ENCODE measurements at places on chromosomes 7 and 10. TPM values are rescaled to one million over a fixed set of nuclear protein-coding genes. Genes with fewer than 3 reads are reported as not detected.

- no peak overlapping the region for H3K4me3 ChIP-seq
- no peaks in the 10 kb centered on the region for H3K4me1 ChIP-seq
- H3K27me3 ChIP-seq = no peaks in the 10 kb centered on the region
- H3K36me3 ChIP-seq = no peaks in the 10 kb centered on the region
Observed at GRCh38 chr7:28114056-28114455, 66.5 kb downstream of the JAZF1 start.

DNA sequence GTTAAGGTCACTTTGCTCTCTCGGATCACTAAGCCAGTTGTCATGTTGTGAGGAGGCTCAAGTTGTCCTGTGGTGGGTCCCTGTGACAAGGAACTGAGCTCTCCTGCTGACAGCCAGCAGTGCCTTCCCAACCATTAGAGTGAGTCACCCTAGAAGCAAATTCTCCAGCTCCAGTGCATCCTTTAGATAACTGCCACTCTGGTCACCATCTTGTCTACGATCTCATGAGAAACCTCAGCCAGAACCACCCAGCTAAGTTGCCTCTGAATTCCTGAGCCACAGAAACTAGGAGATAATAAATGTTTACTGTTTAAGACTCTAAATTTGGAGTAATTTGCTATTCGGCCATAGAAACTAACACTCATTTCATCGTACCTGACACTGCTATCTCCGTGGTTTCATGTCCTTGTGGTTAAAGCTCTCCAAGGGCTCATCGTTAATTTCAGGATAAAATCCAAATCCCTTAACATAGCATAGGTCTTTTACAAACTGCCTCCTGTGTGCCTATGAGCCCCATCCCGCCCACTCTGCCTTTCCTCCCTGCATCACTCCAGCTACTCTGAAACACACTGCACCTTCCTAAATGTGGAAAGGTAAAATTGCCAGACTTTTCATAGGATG is 56.5 kb upstream of the WIPF3 start:
- no peaks in the 10 kb centered on the region for H3K27me3 ChIP-seq
- H3K4me3 ChIP-seq = no peak overlapping the region
- H3K27ac ChIP-seq = no peak overlapping the region
- DNase-seq = no peak
- H3K4me1 ChIP-seq = no peaks in the 10 kb centered on the region
- H3K36me3 ChIP-seq = no peaks in the 10 kb centered on the region

DNA sequence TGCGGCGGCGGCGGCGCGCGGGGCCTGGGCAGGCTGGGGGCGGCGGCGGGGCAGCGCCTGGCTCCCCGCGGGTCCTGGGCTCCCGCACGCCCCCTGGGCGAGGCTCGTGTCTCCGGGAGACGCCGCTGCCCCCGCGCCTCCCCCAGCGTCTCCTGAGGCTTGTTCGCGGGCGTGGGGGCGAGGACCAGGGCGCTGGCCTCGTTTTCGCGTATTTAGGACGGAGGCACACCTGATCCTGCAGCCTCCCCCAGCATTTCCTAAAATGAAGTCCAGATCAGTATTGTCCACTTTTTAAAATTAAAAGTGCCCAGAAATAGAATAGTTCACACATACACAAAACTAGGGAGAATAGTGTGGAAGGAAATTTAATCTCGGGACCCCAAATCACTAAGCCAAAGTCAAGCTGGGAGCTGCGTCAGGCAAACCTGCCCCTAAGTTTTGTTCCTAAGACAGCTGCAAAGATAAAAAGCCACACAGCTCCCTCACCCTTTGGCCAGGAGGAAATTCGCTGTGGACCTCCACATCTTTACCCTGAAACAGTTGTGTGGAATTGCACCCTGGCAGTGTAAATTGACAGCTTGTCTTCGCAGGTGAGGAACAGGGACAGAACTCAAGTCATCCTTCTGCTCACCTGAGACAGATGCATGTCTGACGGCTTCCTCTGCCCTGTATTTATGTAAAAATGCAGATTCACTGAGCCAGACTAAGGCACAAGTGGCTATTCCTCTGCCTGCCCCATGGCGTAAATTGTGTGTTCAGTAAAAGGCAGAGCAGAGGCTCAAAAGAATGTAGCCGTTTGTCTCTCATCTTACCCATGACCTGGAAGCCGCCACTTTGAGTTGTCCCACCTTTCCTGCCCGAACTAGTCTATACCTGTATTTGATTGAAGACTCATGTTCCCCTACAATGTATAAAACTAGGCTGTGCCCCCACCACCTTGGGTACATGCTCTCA is 740 bp downstream of the GALNT11 start:
- DNase-seq = no peak
- H3K4me1 ChIP-seq = no peaks in the 10 kb centered on the region
- H3K4me3 ChIP-seq = peak overlapping the region; percentile 71
- H3K36me3 ChIP-seq = peaks cover 9% of the 10 kb centered on the region
- peak overlapping the region; percentile 84 for H3K27ac ChIP-seq
- no peaks in the 10 kb centered on the region for H3K27me3 ChIP-seq

- H3K4me3 ChIP-seq = no peak overlapping the region
- no peak overlapping the region for H3K27ac ChIP-seq
- H3K4me1 ChIP-seq = no peaks in the 10 kb centered on the region
- no peaks in the 10 kb centered on the region for H3K27me3 ChIP-seq
- H3K36me3 ChIP-seq = no peaks in the 10 kb centered on the region
- DNase-seq = no peak
Observed at GRCh38 chr7:136688601-136689000, 179.9 kb upstream of the CHRM2 start.

- DNase-seq = no peak
- H3K4me1 ChIP-seq = no peaks in the 10 kb centered on the region
- no peak overlapping the region for H3K4me3 ChIP-seq
- H3K27me3 ChIP-seq = peaks cover 5% of the 10 kb centered on the region
Observed at GRCh38 chr7:150735596-150736358, 1.4 kb upstream of the GIMAP5 start.

GRCh38 chr7:36171503-36171902 is 18.4 kb downstream of the EEPD1 start:
- H3K27me3 ChIP-seq = no peaks in the 10 kb centered on the region
- H3K4me3 ChIP-seq = no peak overlapping the region
- H3K4me1 ChIP-seq = no peaks in the 10 kb centered on the region
- no peak overlapping the region for H3K27ac ChIP-seq
- no peak for DNase-seq

- no peaks in the 10 kb centered on the region for H3K36me3 ChIP-seq
- H3K4me1 ChIP-seq = peaks cover 8% of the 10 kb centered on the region
- no peak overlapping the region for H3K27ac ChIP-seq
- DNase-seq = no peak
Observed at GRCh38 chr10:113626809-113627355, 37.0 kb downstream of the NRAP start.

DNA sequence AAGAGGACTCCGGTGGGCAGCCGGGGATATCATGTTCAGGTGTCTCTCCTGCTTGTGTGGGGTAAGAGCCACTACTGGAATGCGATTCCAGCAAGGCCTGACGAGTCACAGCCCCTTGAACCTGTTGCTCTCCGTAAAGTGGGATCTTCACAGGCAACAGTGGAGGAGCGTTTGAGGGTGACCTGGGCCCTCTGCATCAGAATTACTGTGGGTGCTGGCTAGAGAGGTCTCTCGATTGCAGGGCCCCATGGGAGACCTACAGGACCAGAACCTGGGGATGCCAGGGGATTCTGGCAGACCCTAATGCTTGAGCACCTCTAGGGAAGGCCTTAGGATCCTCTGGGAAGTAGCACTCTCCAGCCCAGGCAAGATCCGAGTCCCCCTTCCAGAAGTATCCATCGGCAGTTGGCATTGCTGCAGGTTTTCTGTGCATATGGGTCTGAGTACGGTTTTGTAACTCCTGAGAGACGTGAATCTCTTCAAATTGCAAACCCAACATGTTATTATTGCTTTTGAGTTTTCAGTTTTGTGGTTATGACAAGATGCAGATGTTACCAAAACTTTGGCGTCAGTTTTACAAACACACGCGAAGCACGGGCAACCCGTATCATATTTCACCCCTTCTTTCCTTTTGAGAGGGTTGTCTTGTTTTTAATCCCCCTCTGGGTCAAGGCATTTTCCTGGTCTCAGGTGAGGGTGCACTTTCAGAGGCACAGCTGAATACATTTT is 4.6 kb downstream of the MGMT start:
- no peak for DNase-seq
- no peak overlapping the region for H3K27ac ChIP-seq
- H3K36me3 ChIP-seq = no peaks in the 10 kb centered on the region
- no peak overlapping the region for H3K4me3 ChIP-seq
- no peaks in the 10 kb centered on the region for H3K27me3 ChIP-seq
- H3K4me1 ChIP-seq = peaks cover 6% of the 10 kb centered on the region

DNA sequence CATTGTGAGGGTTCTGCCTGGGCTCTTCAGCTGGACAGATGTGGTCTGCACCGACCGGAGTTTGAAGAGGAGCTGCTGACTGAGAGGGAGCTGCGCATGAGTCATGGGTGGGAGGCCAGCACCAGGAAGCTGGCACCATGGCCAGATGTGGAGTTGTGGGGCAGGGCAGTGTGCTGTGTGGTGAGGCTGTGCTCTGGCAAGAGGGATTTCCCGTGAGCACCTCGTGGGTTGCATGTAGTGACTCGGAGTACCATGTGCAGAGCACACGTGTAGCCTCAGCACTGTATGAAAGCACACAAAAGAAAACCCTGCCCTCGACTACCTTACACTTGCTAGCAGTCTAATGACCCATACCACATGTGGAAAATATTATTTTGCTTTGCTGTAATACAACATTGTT is 103.4 kb downstream of the WNT2 start:
- no peaks in the 10 kb centered on the region for H3K36me3 ChIP-seq
- no peak overlapping the region for H3K4me3 ChIP-seq
- no peaks in the 10 kb centered on the region for H3K27me3 ChIP-seq
- no peak overlapping the region for H3K27ac ChIP-seq
- no peaks in the 10 kb centered on the region for H3K4me1 ChIP-seq

DNA sequence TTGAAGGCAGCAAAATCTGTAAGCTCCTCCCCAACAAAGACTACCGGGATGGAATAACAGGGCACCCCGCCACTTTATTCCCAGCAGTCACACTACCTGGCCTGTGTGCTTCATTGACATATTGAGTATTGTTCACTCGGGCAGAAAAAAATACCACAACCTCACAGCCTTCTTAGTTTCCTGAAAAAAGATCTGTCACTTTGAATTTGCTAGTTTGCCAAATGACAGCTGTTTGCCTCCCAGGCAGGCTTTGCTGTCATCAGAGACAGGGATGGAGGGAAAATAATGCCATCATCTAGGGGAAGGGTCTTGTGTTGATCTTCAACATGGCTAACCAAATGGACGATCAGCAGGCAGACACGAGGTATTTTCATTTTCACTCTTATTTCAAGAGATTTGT is 26.9 kb downstream of the BMPER start:
- peaks cover 18% of the 10 kb centered on the region for H3K4me1 ChIP-seq
- H3K27me3 ChIP-seq = no peaks in the 10 kb centered on the region
- no peak overlapping the region for H3K27ac ChIP-seq
- no peaks in the 10 kb centered on the region for H3K36me3 ChIP-seq

DNA sequence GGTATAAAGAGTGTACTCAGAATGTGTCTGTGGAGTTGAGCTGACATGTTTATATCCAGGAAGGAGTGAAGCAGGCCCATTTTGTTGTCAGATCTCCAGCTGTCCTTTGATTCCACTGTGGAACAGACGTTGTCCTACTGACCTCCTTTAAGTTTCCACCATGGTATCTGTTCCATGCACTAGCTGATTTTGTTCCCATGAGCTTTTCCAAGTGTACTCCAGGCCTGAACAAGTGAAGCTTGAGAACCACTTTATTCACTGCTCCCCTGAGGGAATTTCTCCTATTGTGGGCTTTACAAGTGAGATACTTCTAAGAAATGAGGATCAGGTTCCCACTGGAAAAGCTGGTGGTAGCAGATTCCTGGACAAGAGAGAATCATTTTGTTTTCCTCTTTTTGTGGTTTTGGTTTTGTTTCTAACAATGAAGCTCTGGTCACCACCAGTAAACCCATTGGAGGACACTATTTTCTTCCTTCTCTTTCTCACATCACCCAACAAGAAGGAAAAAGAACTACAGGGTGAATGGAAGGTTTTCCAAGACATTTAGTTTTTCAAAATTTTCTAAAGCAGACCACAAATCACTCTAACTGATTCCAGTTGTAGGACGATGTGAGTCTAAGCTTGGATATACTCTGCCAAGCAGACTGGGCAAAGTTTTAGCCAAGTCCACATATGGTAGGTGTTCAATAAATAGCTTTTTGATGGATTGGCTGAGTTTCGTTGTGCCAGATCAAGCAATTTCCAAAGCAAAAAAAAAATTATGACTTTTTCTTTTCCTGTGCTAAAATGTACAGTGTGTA is 144.2 kb downstream of the JCAD start:
- no peaks in the 10 kb centered on the region for H3K27me3 ChIP-seq
- no peak overlapping the region for H3K27ac ChIP-seq
- no peaks in the 10 kb centered on the region for H3K4me1 ChIP-seq
- no peaks in the 10 kb centered on the region for H3K36me3 ChIP-seq
- no peak for DNase-seq

GRCh38 chr10:91603931-91604331 is 28.9 kb downstream of the PPP1R3C start:
- no peak overlapping the region for H3K4me3 ChIP-seq
- no peak for DNase-seq
- no peaks in the 10 kb centered on the region for H3K36me3 ChIP-seq
- no peaks in the 10 kb centered on the region for H3K27me3 ChIP-seq
- peaks cover 11% of the 10 kb centered on the region for H3K4me1 ChIP-seq
- H3K27ac ChIP-seq = no peak overlapping the region

GRCh38 chr7:33325754-33326484 is 196.6 kb downstream of the BBS9 start:
- H3K4me3 ChIP-seq = no peak overlapping the region
- no peaks in the 10 kb centered on the region for H3K27me3 ChIP-seq
- H3K27ac ChIP-seq = no peak overlapping the region
- DNase-seq = no peak
- no peaks in the 10 kb centered on the region for H3K4me1 ChIP-seq

- no peaks in the 10 kb centered on the region for H3K36me3 ChIP-seq
- no peaks in the 10 kb centered on the region for H3K27me3 ChIP-seq
- no peak overlapping the region for H3K27ac ChIP-seq
Observed at GRCh38 chr10:33664070-33664469, 329.6 kb upstream of the NRP1 start.

CPVL gene
- total RNA-seq = 72.3 TPM

DNAH11 gene
- total RNA-seq = 0.54 TPM

TSPAN33 gene
- 3.5 TPM for total RNA-seq

ENTPD1 gene
- total RNA-seq = 0.37 TPM

OR2A42 gene
- total RNA-seq = 0.37 TPM

CDC14C gene
- not detected for total RNA-seq

ZSCAN25 gene
- total RNA-seq = 20.6 TPM

GNGT1 gene
- total RNA-seq = not detected

ZNF12 gene
- 18.1 TPM for total RNA-seq

PUS7 gene
- 36.6 TPM for total RNA-seq

SLC39A12 gene
- not detected for total RNA-seq

ATP6V0E2 gene
- 50.1 TPM for total RNA-seq

TAS2R5 gene
- 0.43 TPM for total RNA-seq

Data from A673 (cell line).